ENCODE measurements at places on chromosomes 2 and 18.

DNA sequence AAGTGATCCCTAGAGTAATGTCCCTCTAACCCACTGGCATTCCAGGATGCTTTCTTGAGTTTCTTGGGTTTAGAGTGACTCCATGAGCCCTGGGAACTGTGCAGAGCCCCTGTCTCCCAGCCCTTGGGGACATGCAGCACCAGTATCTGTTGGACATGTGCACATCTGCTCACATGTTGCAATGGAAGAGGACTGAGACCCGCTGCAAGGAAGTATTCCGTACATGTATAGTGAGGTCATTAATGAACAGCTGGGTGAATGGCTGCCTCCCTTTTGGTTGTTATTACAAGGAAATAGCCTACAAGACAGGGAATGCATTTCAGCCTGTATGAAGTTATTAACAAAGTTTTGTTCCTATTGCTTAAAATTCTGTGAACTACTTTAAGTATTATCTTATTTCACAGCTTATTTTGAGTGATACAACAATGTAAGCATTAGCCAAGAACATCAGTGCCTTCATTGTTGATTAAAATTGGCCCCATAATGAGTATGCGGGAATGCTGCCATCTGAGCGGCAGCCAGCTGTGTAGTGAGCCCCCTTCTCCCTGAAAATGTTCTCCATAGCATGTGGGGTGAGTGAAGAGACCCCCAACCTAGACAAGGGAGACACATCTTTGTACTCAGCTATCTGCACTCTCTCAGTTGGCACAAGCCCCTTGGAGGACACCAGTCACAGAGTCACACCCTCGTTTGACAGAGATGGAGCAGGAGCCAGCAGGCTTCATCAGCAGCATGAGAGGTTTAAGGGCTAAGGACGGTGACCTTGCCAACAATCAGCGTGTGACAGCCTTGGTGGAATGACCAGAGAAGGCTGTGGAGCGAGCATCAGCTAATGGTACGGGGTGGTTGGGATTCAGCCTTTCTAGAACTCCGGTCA lies 87.4 kb downstream of the FAM210A start:
- DNase-seq = no peak

DNA sequence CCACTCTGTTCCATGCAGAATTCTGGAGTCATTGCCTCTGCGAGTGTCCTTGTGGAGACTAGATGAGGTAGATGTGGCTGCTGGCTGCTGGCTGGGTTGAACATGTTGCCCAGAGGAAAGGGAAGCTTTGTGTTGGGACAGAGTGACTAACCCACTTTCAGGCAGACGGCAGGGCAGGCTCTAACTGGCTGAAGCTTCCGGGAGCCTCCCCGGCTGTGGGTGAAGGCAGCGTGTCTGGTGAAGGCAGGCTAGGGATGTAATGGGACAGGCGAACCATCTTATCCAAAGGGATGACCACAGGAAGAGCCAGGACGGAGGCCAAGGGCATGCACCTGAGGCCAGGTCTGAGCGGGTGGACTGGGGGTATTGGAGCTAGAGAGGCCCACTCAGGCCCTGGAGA lies 16.0 kb downstream of the ASPRV1 start:
- DNase-seq = no peak

DNA sequence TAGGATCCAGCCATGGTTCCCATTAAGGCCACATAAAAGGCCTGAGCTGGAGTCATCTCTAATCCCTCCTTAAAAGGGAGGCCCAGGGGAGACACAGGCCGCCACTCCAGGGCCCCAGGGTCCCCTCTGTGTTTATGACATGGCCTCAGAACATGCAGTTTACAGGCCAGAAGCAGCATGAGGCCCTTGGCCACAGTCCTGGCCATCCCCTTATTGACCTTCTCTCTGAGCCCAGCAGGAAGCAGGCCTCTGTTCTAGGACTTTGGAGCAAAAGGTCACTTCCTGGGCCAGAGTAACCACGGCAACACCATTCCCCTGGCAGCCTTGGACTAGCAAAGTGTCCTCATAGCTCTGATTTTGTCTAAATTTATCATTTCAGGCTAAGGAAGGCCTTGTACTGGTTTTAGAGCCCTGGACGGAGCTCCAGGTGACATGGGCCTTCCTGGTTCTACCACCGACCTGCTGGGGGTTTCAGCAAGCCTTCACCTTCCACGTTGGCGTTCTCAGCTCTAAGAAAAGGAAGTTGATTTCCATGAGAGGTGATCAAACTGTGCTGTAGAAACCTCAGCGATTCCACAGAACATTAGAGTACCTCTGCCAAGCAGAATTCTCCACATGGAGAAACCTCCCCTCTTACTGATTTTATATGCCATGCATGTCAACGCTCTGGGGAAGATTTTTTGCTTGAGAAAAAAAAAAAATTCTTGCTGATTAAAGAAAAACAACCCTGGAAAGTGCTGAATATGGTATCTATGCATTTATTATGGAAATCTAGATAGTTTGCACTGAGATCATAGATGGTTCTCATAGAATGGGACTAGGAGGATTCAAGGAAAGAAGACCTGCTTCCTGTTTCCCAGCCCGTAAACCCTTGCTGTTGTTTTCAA lies 53.7 kb downstream of the HS1BP3 start:
- DNase-seq = no peak

- DNase-seq = no peak
Measured at GRCh38 chr2:74632209-74632938, 15.8 kb downstream of the M1AP start.

DNA sequence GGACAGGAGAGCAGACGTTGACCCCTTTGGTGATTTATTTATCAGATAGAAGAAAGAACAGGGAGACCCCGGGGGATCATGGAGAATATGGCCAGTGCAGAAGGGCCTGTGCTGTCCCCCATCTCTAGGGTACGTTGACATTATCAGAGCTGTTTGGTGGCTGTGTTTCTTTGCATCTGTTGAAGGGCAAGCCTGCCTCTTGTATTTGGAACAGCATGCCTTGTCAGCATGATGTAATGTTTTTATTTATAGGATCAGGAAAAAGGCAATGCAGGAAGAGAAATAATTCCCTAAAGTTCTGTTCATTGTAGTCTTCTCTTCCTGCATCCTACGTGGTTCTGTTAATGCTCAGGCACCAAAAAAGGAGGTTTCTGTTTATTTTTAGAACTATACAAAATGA lies 49.8 kb upstream of the CABYR start:
- DNase-seq = no peak

- DNase-seq = no peak
Measured at GRCh38 chr2:191263050-191263449, 17.8 kb downstream of the MYO1B start.

GRCh38 chr2:55093381-55093780 lies 43.1 kb upstream of the RTN4 start:
- DNase-seq = no peak

DNA sequence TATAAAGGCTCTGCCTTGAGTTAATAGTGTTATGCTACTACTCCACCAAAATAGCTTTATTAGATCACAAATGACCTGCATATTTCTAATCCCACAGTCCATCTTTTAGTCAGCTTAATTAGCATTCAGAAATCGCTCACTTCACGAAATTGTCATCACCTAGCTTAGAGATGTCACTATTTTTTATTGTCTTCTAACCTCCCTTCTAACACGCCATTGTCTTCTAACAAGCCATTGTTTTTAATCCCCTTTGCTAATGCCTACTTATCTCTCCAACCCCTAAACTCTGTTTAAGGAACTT lies 97.1 kb downstream of the EPB41L5 start:
- no peak for DNase-seq

DNA sequence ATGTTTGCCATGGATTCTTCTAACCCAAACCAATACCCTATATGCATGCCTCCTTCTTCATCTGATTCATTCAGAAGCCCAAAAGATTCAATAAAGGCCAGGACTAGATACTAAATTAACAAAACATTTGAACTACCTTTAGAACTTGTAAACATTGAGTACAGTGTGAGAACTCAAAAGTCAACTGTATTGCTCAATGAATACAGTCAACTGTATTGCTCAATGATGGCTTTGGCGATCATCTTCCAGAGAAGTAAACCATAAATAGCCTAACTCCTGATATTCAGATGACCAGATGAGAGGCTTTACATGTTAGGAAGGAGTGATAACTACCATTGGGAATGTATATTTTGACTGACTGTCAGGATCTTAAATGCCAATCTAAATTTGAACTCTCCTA lies 206.5 kb upstream of the ITGA4 start:
- no peak for DNase-seq

DNA sequence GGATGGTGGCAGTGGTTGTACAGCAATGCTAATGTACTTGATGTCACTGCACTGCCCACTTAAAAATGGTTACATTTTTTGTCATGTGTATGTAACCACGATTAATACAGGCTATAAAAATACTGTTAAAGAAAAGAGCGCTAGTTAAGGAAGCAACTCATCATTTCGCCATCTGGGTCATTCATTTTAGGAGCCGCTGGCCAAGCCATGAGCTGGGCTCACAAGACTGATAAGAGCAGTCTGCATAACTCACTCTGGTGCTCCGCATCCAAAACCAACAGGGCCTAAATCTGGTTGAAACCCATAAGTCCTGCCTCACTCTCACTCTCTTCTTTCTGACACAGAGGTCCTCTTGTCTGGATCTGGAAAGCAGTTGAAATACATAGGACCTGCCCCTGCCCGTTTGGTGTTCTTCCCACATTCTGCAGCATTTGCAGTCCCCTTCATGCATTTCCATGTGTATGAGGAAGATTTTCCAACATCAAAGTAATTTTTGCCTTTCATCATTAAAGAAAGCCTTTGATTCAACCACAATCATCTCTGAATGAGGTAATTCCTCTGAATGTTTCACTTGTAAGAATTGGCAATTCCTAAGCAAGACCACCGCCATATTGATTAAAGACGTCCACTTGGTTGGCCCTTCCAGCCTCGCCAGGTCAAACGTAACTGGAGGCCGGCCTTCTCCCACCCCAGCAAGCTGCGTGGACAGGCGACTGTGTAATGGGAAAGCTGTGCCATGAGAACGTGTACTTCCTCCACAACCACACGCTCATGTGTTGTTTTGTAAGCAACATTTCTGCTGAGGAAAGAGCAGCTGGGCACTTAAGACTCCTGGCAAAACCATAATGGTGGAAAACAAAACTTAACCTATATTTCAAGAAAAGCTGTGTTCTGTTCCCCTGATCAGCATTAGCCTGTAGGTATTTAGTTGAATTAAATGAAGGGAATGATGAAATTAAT lies 112.2 kb downstream of the VAPA start:
- DNase-seq = no peak

DNA sequence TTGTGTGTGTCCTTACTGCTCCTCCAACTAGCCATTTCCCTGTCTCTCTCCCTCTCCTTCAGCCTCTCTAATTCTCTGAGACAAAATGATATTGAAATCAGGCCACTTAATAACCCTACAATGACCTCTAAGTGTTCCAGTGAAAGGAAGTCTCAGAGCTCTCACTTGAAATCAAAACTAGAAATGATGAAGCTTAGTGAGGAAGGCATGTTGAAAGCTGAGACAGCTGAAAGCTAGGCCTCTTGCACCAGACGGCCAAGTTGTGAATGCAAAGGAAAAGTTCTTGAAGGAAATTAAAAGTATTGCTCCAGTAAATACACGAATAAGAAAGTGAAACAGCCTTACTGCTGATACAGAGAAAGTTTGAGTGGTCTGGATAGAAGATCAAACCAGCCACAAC lies 72.9 kb downstream of the PRKCE start:
- DNase-seq = no peak

GRCh38 chr2:24830351-24830750 lies 37.1 kb downstream of the CENPO start:
- DNase-seq = no peak

DNA sequence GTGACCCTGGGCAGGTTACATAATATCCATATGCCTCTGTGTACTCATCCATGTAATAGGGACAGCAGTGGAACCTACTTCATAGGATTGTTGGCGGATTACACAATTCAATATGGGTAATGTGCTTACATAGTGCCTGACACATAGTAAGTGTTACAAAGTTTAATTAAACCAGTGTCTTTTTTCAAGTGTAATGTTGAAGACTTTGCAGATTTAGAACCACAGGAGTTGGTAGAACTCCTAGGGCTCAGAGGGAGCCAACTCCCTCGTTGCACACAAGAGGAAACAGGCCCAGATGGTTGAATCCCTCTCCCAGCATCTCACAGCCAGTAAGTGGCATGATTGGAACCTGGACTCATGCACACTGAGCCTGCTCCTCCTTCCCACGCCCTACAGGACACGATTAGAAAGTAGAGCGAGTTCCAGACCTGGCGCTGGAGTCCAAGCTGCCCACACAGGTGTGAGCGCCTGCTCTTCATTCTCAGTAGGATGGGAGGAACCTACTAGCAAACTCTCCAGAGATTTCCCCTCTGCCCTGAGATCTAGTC lies 97.8 kb downstream of the VSNL1 start:
- DNase-seq = no peak

DNA sequence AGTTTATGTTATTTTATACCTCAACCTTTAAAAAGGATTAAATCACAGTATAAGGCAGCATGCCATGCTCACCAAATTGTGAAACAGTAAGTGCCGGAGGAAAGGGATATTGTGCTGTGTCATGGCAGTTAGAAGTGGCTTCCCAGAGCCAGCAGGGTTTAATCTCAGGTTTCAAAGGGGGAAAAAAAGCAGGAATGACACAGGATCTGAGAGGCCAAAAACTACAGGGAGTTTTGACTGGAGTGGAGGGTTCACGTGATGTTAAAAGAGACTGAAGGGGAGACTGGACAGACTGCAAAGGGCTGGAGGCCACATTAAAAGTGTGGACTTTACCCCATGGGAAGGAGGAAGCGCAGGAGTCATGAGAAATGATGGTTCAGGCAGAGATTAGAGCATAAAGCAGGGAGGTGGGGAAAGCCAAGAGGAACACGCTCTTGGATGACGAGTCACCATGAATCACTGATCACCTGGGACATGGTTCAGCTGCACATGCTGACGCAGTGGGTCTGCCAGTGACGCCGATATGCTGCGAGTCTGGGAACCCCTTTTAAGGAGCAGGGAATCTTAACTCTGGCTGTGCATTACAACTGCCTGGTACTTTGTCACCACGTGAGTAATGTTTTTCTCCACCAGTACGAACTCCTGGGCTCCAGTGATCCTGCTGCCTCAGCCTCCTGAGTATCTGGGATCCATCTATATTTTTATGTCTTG lies 6.1 kb downstream of the CHMP1B start:
- DNase-seq = no peak

DNA sequence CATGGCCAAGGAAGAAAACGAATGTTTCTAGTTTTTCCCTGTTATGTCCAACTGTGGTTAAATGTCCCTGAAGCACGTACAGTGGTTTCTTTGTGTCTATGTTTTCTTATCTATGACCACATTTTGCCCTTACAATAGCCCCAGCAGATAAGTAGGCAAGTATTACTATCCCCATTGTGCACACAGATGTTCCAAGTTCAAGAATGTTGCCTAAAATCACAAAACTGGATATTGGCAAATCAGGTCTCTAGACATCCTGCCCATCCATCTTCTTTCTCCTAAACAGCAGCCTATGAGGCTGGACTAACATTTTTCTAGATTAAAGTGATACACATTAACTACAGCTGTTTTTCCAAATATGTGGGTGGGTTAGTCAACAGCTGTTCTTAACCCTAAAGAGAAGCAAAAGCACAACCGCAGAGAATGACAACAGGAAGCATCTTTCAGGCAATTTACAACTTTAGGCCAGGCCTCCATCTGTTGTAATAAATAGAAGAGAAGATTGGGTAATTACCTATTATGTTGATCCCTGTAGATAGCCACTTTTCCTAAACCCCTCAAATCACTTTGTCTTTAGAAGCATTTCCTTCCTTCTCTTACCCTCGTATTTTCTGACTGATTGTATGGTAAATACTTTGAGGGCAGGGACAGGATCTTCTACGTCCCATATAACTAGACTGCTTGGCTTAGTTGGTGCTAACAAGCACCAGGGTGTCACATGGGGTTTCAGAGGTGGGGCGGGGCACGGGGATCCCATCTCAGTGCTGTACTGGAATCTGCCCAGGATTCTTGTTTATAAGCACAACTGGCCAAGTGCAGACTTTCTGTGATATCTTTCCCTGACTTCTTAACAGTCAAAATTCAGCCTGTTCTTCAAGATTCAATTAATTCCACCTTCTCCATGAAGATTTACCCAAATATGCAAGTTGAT lies 132.1 kb upstream of the SETBP1 start:
- no peak for DNase-seq

Measured in stimulated activated naive CD4-positive, alpha-beta T cell (primary cell).